ENCODE measurements at places on chromosomes 13 and 19.

GRCh38 chr19:58229255-58229639 lies 533 bp downstream of the ZNF544 start:
- peak; percentile 55 for DNase-seq

DNA sequence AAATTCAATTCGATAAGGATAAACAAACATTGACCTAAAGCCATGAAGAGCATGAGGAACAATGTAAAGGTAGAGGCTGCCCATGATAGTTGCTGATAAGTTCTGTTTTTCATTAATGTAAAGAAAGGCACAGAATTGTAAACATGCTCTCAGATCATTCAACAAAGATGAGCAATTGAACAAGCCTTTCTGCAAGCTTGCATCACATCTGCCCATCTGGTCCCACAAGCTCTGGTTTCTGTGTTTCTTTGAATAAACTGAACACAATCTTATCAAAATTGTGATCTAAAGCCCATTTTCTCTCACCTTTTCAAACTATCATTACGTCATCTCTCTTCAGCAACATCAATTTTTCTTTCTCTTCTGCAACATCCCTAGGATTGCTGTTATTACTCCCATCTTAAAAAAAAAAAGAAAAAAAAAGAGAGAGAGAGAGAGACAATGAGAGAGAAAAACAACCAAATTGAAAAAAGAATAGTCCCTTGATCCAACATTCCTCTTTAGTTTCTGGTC lies 487.2 kb upstream of the GPC6 start:
- DNase-seq, result no peak

DNA sequence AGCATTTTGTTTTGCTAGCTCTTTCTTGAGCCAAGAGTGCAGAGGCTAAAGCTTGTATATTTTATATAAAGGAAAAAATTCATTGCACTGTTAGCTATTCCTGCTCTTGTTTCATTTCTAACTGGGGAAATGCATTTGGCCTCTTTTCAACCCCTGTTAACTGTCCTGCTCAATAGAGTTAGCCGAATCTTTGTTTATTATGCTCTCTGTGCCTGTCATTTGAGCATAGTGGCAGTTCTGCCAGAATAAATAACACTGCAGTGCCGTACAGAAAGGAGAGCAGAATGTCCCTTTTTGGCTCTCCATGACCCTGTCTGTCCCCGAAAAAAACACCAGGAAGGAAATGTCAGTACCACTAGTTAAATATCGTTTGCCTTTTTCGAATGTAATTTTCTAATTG lies 350.8 kb downstream of the MYO16 start:
- no peak for DNase-seq

DNA sequence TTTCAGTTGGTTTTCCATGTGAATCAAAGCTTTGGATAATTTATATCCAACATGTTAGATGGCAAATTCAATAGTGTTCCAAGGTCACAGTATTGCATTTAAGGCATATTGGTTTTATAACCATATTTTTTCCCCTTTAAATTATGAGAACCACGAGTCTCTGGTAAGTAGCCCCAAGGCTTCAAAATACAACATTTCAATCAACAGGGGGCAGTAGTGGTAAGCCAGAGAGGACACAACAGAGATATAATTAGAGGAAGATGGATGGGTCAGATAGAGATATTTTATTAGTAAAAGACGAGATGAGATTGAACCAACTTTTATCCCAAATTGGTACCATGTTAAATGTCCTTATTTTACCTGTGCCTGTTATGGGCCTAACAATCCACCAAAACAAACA lies 53.1 kb downstream of the KL start:
- DNase-seq, result no peak

DNA sequence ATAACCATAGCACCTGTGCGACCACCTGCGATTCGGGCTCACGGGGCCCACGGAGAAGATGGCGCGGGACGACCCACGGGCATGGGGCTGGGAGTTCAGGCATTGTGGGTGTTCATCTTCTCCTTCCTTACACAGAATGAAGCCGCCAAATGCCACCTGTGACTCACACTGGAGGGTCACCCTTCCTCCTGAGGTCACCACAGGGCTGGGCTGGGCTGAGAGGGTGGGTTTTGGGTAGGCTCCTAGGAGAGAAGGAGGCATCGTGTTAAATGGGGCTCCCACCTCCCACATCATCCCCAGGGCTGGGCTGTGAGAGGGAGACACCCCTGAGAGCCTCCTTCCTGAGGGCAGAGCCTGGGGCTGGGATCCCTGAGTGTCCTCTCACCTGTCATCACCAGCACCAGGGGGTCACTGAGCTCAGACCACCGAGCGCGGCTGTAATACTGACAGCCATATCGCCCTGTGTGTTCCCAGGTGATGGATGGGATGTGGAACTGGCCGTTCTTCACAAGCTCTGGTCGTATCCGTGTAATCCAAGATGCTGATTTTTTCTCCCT lies 1.4 kb downstream of the LILRB2 start:
- no peak for DNase-seq

- peak; percentile 39 for DNase-seq
Observed at GRCh38 chr19:53580871-53581835, 43.2 kb downstream of the ZNF331 start.

DNA sequence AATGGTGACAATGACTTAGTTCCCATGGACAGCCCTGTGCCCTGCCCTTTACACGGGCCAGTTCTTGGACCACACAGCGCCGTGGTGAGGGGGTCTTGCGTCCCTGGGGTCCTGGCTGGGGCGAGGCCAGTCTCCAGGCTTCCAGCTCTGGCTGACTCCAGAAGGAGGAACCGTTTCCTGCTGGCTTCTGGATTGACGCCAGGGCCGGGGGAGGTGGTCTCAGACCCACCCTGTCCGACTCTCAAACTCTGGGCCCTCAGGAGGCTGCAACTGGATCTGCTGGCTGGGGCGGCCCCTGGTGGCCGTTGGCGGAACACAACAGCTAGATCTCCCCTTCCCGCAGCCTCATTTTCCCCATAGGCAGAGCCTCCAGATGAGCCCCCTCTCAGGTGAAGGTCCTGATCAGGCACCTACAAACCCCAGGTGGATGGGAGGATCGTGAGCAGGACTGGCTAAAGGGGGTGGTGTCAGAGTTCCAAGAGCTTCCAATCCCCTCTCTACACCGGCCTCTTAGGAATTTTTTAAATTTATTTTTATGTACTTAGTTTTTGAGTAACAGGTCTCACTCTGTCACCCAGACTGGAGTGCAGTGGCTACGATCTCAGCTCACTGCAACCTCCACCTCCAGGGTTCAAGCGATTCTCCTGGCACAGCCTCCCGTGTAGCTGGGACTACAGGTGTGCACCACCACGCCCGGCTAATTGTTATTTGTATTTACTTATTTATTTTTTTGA lies 8.0 kb downstream of the CCDC194 start:
- peak; percentile 89 for DNase-seq

GRCh38 chr13:99686157-99686572 lies 184.9 kb downstream of the TM9SF2 start:
- peak; percentile 71 for DNase-seq

- DNase-seq, result no peak
Observed at GRCh38 chr19:4428326-4428975, 26.0 kb downstream of the CHAF1A start.

DNA sequence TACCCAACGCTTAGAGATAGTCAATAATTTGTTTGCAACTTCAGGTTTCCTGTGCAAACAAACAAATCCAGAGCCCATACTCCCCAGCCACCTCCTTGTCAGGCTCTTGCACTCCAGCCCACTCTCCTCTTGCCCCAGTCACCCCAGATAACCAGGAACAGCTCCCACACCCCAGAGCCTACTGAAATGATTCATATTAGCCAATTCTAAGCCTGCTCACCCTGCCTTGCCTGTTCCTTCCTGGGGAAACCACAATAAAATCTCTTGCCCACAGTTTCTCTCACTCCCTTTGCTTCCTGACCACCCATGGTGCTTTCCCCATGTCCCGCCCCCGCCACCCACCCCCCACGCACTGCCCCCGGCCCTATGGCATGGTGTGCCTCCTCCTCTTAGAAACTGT lies 3.8 kb upstream of the ACTL9 start:
- DNase-seq, result no peak

DNA sequence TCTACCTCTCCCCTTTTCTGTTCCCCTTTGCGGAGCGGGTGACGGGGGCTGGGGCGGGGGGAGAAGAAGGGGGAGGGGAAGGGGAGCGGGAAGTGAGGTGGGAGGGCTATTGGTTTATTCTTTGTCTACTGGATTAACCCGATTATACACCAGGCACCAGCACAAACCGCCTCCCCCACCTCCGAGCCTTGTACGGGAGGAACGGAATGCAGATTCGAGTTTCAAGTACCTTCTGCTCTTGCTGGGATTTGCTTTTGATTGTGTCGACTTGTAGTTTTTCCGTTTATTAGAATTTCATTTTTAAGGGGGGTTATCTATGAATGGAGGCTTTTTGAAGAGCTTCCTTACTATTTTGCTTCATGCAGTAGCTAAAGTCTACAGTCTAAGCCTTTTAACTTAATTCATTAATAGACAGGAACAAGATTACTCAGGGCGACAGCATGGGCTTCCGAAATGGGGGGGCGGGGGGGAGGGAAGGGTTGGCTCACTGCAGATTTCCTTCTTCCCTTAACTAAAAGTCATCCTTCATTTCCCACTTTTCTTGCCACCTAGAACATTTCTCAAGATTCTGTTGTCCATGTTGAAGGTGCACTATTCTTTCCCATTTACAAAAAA lies 937 bp upstream of the SPRY2 start:
- peak; percentile 53 for DNase-seq

DNA sequence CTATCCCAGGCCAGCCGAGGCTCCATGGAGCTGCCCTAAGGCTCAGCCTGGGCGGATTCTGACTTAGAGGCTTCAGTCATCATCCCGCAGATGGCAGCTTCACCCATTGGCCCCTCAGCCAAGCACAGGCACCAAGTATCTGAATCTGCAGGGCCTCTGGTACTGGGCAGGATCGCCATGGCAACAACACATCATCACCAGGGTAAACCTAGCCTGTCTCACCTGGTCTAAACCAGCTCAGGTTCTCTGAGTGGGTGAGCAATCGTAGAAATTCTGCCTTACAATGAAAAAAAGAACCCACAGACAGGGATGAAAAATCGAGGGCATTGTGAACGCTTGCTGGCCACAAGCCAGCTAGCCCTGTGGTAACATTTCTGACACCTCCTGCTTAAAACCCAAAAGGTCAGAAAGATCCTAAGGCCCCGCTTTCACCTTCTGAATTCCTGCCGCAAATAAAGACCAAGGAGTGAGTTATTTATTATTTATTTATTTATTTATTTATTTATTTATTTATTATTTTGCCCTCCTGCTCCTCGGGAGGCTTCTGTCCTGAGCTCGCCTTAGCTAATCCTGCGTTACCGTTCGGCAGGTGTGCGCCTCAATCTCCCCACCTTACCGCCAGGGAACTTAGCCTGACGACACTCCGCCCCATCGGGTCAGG lies 12.0 kb upstream of the CEACAM21 start:
- peak; percentile 39 for DNase-seq

GRCh38 chr13:43364210-43365038 lies 341.0 kb downstream of the DNAJC15 start:
- DNase-seq, result no peak

GRCh38 chr19:54955376-54955775 lies 8.0 kb upstream of the NLRP7 start:
- DNase-seq, result no peak

DNA sequence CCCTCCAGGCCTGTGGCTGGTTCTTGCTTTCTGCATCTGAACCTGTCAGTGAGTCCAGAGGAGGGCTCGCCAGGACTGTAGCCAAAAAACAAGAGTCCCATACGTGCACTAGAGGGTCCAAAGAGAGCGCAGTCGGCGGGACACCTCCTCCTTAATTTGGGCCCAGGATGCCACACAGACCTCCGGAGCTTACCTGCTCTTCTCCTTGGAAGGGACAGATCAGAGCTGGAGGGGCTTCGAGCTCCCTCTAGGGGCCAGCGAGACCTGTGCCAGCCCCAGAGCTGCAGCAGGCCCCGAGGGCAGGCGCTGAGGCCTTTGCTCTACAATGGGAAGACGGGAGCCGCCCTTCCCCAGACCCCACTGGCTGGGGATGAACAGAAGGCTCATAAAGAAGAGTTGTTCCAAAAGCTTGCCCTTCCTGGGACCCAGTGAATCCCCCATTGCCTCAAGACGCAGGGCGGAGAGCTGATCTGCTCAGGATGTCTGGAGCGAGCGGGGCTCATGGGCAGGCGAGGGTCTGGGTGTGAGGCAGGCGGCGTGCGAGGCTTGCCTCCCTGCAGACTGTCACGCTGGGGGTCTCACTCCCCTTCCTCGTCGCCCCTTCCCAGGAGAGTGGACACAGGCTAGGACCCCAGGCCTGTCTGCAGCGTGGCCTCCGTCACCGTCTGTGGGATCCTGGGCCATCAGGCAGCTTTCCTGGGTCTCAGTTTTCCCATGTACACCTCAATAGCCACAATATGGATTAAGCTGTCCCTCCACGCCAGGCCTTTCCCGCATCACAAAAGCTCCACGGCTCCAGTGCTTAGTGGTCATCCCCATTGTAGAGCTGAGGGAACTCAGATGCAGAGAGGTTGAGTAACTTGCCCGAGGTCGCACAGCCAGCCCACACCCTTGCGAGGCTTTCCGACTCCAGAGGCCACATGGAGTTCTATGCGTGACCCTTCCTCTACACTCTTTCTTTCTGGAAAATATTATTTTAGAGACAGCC lies 46.9 kb upstream of the VSTM2B start:
- DNase-seq, result peak; percentile 90

- no peak for DNase-seq
Observed at GRCh38 chr13:96002322-96003131, 50.7 kb downstream of the UGGT2 start.

GRCh38 chr19:15782211-15782610 lies 5.2 kb upstream of the OR10H5 start:
- no peak for DNase-seq

DNA sequence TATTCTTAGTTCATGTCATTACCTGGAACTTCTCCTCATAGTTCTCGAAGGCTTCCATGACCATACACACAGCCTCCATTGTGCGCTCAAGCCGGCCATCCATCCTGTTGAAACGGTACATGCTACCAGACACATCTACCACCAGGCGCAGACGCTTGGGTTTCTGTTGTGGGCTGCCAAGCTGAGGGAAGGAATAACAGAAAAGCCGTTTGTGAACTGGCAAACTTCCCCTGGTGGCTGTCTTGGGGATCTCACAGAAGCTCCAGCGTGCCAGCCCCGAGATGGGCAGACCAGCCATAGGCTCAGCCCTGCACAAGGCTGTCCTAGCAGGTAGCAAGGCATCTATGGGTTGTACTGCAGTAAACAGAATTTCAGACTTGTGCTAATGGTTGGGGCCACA lies 130.1 kb downstream of the RGCC start:
- peak; percentile 60 for DNase-seq

DNA sequence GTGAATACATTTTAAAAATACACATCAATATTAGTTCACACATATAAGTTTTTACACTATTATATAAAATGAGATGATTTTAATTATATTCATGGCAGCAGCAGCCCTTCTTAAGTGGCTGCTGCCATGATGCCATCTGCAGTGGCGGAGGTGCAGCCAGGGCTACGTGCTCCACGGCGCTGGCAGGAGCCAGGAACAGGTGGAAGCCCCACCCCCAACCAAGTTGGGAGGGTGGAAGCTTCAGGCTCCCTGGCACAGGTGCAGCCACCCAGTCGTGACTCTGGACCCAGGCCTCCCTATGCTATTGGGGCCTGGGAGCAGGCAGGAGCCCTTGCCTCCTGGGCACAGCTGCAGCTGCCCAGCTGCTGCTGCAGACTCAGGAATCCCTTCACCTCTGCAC lies 646.9 kb upstream of the PCDH9 start:
- no peak for DNase-seq

All from H9 (cell line).